Kidney tubule cell (primary cell): ENCODE measurements at places on chromosomes 4 and X.

DNA sequence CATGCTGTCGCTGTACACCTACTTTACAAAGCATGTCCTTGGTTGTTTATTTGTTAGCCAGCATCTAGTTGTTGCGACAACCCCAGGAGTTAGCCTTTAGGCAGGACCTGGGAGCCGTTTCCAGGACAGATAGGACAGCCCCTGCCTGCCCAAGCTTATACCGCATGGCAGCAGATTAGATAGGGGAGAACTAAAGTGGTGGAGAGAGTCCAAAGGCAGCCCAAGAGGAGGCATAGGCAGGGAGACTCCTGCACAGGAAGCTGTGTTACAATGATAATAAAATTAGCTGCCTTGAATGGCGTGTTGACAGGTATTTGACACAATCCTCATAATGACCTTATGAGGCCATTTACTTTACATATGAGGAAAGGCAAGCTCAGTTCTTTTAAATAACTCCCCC, 13.0 kb downstream of the NSDHL start:
- DNase-seq, result no peak

GRCh38 chrX:29233592-29234183, 646.4 kb downstream of the IL1RAPL1 start:
- DNase-seq, result no peak

- DNase-seq, result no peak
Observed at GRCh38 chrX:40433160-40433559, 147.6 kb upstream of the ATP6AP2 start.

DNA sequence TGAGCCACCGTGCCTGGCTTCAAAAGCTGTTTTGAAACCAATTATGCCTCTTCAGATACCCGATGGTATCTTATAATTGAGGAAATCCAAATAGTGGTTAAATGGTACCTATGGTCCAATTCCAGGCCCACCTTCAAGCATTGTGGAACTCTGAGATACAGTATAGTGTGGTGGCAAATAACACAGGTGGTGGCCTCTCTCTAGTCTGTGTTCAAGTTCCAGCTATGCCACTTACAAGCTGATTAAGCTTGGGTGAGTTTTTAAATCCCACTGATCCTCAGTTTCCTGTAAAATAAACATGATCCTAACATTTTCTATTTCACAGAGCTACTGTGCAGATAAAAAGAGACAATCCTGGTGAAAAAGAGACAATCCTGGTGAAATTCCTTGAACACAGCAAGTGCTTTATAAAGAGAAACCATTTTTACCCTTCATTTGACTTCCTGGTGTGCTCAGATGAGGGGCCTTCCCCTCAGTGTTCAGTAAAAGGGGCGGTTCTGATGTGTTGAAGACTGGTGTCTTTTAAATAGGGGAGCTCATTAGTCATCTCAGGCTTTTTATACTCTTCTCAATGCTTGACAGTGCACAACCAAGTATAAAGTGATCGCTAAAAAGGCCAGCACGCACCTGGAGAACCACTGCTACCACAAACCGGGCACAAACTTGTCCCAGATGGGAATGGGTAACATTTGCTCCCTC, 30.8 kb upstream of the CD40LG start:
- no peak for DNase-seq

- DNase-seq, result peak; percentile 61
Observed at GRCh38 chr4:47031011-47031678, at the start of gene GABRB1. Gene GABRB1, plus strand, starts transcription at chr4:47031567.

DNA sequence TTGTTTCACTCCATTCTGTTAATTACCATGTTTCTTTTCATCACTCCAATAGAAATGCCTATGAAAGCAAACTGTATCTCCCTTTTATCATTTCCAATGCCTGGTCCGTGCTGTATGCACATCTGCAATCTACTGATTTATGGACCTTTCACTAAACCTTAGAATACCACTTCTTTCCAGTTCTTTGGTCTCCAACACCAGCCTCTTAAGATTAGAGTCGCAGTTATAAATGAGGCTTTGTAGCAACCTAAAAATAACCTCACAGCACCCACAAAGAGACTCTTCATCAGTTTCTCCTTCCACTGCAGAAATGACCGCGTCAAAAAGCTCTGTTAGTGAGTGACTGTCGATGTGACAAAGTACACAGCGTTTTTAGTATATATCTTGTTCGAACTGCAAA, 282.6 kb downstream of the ADGRA3 start:
- DNase-seq, result no peak

DNA sequence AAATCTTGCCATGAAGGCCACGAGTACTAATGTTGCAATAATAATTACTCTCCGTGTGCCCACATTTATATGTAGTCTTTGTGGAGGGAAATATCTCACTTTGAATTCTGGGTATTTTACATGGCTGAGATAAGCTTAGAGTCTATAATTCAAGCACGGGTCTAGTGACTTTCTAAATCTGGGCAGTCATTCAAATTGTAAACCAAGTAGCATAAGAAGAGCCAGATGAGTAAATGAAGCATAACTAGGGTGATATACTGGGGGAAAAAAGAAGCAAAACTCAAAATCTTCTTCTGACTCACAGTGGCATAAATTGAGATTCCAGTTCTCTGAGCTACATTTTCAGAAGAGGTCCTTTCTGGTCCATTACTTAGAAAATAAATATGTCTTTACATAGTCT, 53.0 kb downstream of the MAPK10 start:
- peak; percentile 49 for DNase-seq

- no peak for DNase-seq
Observed at GRCh38 chr4:31187979-31188378, 467.8 kb downstream of the PCDH7 start.

DNA sequence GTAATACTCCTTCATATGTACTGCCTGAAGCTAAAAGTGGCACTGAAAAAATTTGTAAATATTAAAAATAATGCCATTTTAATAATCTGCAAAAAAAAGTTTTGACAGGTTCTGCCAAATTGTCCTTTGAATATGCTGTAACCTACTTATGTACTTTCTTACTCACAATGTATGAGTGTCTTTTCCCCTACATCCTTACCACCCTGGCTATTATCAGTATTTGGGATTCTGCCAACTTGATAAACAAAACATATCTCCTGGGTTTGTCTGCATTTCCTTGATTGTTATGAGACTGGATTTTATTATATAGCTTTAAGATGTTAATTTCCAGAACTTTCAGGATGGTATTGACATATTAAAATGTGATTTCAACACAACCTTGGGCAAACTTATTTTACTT, 187.9 kb downstream of the CHM start:
- DNase-seq, result no peak

- DNase-seq, result no peak
Observed at GRCh38 chr4:89538886-89539285, 231.3 kb upstream of the GPRIN3 start.

- no peak for DNase-seq
Observed at GRCh38 chr4:1594871-1595788, 89.0 kb downstream of the FAM53A start.

GRCh38 chr4:138405466-138405891, 163.3 kb upstream of the SLC7A11 start:
- DNase-seq, result peak; percentile 80

GRCh38 chr4:138978600-138978999, 37.0 kb upstream of the NOCT start:
- no peak for DNase-seq

DNA sequence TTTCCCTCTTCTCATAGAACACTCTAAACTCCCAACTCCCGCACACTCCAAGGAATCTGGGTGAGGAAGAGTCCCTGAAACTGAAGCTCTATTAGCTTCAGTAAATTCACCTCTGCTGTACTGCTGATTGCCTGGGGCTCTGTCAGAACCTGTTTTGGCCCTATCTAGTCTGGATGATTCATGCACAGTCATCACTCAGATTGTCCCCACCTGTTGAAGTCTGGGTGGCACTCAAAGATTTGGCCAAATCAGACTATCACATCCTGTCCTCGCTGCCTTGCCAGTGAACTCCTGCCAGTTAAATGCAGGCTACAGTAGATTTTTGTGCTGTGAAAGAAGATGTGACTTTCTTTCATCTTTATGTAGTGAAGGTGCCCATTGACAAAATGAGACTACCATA, 63.5 kb upstream of the EMCN start:
- peak; percentile 44 for DNase-seq

DNA sequence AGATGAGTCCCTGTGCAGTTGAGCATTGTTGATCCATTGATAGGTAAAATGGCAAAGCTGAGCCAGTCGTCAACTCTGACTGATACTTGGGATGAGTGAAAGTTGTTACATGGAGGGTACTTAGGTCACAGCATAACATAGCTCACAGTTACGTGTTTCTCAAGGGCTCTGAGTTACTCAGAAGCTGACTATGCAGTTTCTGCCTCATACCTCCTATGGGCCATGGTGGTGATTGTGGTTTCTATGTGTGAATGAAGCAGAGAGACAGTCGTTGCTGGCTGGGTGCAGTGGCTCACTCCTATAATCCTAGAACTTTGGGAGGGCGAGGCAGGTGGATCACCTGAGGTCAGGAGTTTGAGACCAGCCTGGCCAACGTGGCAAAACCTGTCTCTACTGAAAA, 30.8 kb downstream of the FRMPD3 start:
- DNase-seq, result no peak

- DNase-seq, result no peak
Observed at GRCh38 chr4:11415409-11416070, 13.2 kb downstream of the HS3ST1 start.

DNA sequence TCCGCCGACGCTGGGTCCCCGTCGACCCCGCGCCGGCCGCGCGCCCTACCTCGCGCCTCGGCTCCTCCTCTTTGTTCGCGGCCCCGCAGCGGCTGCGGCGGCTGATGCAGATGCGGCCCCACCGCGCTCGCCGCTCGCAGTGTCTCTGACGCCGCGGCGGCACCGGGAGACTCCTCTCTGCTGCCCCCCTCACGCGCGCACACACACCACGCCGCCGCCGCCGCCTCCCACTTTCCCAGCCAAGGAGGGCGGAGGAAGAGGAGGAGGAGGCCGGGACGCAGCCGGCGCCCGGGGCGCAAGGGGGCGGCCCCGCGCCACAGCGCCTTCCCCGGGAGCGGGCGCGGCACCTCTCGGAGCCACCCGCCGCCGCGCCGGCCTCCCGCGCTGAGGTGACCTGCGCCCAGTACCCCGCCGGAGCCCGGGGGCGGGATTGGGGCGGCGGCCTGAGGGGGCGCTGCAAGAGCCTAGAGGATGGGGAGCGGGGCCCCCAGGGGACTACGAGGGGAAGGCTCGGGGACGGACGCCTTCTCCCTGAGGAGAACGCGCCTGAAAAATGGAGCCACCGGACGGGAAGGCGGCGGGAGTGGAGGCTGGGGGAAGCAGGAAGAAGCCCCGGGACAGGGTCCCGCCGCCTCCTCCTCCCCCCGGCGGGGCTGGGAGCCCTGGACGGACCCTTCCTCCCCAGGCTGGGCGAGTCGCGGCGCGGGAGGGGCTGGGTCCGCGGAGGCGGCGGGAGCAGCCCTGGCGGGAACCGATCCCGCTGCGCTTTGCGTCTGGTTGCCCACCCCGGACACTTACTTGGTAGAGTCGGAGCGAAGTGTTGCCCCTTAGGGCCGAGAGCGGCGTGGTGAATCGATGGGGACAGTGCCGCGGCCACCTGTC, at the start of gene SH3RF1:
Gene SH3RF1 (minus strand): TSS at position 147 of the 882 bp plus-strand sequence. CDS start 1,744 bp downstream, outside the sequence.
- DNase-seq, result peak; percentile 92

DNA sequence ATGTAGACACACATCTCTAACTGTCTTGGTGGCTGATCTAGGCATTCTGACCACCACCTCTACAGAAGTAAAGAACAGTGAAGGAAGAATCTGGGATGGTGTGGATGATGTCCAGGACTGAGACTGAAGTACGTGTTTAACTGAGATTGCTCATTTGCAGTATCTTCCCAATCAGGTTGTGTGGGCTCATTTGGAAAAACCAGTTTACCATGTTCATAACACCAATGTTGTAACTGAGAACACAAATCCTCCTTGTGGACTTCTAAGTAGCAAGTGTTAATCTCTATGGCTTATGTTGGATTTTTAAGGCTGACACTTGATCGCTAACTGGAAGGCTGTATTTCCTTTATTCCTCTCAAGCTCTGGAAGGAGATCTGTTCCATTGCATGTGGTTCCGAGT, 144.7 kb downstream of the ZNF518B start:
- no peak for DNase-seq

DNA sequence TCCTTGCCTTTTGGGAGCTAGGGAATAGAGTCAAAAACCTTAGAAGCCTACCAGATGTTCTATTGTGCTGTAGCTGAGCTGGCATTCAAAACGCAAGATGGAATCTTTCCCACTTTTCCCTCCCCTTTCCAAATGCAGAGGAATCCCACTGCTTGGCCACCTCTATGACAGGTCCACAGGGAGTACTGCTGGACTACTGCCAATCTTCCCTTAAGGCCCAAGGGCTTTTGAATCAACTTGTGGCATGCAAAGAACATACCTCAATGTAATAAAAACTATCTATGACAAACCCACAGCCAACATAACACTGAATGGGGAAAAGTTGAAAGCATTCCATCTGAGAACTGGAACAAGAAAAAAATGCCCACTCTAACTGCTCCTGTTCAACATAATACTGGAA, 139.2 kb upstream of the AGTR2 start:
- DNase-seq, result no peak

DNA sequence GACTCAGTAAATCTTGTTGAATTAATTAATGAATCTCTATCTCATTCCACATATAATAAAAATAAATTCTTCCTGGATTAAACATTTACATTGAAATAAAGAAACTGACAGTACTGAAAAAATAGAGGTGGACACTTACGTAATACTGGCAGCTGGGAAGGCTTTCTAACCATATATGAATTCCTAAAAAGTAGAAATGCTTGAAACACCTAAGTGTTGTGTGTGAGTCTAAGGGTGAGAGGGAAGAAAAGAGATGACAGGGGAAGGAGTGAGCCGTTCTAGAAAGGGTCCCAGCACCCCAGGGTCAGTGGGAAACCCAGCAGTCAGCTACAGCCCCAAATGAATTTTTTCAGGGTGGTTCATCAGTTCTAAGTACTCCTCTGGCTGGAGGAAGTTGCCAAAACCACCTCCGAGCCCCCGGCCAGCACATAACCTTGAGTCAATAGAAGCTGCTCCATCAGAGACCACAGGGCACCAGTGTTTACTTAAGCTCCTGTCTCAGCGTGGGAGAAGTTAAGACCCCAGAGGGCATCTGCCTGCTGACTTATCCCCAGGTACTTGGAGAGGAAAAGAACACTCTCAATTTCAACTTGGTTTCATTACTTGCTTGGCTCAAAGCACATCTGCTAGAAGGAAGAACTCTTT, 18.3 kb downstream of the GAB3 start:
- peak; percentile 47 for DNase-seq

DNA sequence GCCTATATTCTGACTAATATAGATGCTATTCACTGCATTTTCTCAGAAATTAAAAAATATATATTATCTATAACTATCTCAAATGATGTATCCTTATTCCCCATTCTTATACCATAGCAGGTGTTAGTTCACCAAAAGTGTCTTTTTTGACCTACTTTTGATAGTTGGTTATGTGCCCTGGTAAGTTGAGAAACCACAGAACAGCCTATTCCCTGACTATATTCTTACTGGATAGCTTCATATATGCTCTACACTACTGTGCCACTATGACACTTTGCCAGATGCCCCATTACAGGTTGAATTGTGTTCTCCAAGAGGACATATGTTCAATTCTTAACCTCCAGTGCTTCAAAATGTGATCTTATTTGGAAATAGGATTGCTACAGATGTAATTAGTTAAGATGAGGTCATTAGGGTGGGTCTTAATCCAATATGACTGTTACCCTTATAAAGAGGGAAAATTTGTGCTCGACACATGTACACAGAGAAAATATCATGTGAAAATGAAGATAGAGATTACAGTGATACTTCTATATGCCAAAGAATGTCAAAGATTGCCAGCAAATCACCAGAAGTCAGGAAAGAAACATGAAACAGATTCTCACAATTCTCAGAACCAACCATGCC, 76.1 kb downstream of the LRBA start:
- no peak for DNase-seq
